Stimulated activated naive B cell treated with anti-CD40 and anti-IgM and Interleukin-4, amounts not matched to agents 10 μg/mL and 1 μg/mL and 100 μg/mL, for 72 hours (primary cell): ENCODE measurements at places on chromosomes 4 and X.

GRCh38 chrX:119266364-119266995 is 30.4 kb downstream of the PGRMC1 start:
- no peaks in the 10 kb centered on the region for H3K4me1 ChIP-seq
- no peak overlapping the region for H3K27ac ChIP-seq
- no peaks in the 10 kb centered on the region for H3K36me3 ChIP-seq
- no peak overlapping the region for H3K4me3 ChIP-seq
- H3K27me3 ChIP-seq = peaks cover 12% of the 10 kb centered on the region

DNA sequence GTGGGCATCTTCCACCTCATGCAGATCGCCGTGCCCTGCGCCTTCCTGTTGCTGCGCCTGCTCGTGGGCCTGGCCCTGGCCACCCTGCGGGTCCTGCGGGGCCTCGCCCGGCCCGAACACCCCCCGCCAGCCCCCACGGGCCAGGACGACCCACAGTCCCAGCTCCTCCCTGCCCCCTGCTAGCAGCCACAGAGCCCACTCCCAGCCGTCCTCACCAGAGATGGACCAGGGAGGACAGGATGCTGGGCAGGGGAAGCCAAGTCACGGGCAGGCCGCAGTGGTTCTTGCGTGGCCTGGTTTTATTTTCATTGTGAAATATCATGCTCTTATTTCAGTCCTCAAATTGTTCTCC is 15.1 kb downstream of the DGKQ start:
- no peaks in the 10 kb centered on the region for H3K27me3 ChIP-seq
- H3K27ac ChIP-seq = no peak overlapping the region

DNA sequence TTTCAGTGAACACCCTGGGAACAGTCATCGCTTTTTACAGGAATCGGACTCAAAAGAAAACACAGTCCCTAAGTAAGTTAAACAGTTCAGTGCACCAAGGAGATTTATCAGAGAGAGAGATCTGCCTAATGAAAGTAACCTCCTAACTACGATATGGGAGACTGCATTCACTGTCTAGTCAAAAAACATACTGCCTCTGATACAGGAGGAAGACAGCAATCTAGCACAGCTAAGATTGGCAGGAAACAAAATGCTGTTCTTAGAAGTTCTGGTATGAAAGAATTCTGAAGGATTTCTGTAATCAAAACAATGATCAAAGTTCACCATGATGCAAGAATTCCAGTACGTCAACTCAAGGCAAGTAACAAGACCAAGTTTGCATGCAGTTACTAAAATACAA is 92.8 kb downstream of the MAML3 start:
- no peak for DNase-seq
- H3K4me3 ChIP-seq = no peak overlapping the region
- H3K36me3 ChIP-seq = no peaks in the 10 kb centered on the region
- peaks cover 26% of the 10 kb centered on the region for H3K4me1 ChIP-seq
- H3K27ac ChIP-seq = no peak overlapping the region

DNA sequence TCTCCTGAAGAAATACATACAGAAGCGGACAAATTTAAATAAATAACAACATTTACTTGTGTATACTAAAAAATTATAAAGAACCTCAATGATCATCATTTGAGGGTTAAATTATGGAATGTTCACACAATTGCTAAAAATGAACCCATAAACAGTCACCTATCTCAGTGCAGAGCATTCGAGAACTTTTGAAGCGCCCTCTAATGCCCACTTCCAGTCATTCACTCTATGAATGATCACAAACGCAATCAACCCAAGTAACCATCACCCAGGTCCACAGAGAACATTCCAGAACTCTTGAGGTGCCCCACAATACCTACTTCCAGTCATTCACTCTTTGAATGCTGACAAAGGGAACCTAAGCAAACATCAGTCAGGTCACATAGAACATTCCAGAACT is 103.5 kb upstream of the PLAC1 start:
- H3K4me1 ChIP-seq = no peaks in the 10 kb centered on the region
- no peak overlapping the region for H3K4me3 ChIP-seq
- no peak overlapping the region for H3K27ac ChIP-seq
- no peak for DNase-seq

DNA sequence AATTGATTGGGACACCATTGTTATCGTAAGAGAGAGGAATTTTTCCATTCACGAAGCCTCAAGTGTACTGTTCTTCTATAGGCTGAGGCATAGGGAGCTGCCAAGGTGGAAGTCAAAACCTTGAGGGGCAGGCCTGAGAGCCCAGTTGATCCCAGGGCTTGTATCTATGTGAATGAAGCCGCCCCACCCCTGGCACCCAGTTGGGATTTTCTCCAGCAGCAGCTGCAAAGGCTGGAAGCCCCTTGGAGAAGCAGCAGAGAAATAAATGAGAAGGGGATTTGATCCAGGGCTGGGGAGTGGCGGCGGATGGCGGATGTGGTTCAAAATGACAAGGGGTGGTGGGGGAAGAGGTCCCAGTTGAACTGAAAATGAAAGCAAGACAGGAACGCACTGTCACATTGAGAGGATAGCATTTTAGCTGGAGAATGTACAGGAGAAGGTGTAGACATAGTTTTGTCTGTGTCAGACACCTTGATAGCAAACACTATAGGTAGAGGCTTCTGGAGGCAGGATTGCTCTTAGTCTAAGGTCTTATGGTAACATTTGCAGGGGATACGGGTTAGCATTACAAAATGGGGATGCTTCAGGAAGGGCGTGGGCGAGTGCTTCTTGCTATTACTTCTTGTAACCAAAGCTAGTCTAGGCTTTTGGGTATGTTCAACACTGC is 32.6 kb downstream of the DOCK11 start:
- DNase-seq = peak; percentile 26
- peak overlapping the region; percentile 94 for H3K27ac ChIP-seq
- peak overlapping the region; percentile 87 for H3K4me3 ChIP-seq
- peaks cover 60% of the 10 kb centered on the region for H3K4me1 ChIP-seq
